Ecto neural progenitor cell (in vitro differentiated cells): ENCODE measurements at places on chromosomes 7 and 10.

GRCh38 chr10:47104151-47104605 is 192.9 kb downstream of the PTPN20 start:
- DNase-seq = peak; percentile 21

DNA sequence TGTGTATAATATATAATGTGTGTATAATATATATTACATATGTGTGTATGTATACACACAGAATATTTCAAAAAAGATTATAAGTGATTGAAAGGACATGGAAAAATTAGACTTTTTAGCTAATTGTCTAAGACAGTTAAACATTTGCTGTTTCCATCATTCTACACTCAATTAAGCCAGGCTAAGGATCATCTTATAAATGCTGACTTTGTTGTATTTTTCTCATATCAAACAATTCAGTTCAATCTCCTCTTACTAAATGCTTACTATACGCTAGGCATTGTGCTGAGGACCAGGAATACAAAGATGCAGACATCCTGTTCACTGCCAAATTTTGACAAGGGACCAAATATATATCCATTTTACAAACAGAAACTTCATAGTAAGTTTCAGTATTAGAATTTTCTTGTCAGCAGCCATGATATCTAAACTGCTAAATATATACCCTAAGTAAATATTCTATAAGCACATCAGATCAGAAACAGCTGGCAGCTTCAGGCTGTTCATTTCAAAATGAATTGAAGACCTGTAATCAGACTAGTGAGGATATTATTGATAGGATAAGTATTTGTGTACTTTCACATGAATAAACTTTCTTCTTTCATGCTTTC is 10.3 kb upstream of the LRRN3 start:
- DNase-seq = no peak

GRCh38 chr10:6009961-6010360 is 32.6 kb upstream of the IL15RA start:
- no peak for DNase-seq

GRCh38 chr10:119313644-119314043 is 106.3 kb downstream of the GRK5 start:
- no peak for DNase-seq

GRCh38 chr7:105849122-105849855 is 27.1 kb downstream of the ATXN7L1 start:
- DNase-seq = no peak

DNA sequence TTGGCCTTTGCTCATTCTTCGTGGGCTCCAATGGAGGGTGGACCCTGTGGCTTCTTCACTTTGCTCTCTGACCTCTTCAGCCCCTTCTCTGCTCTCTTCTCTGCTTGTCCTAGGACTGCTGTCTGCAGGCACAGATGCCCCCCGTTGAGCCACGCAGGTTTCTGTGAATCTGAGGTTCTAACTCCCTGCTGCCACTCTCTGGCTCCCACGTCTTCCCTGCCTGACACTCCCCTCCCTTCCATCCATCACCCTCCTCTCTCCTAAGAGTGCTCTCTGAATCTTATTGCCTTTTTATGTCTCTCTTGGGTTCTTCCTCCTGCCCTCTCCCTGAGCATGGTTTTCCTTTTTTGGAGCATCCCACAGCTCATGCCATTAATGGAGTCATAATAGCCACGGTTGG is 499.5 kb upstream of the GALNT17 start:
- DNase-seq = no peak

GRCh38 chr10:73743327-73743904 is 756 bp upstream of the SEC24C start:
- DNase-seq = no peak

GRCh38 chr10:48468866-48469511 is 135.9 kb downstream of the ARHGAP22 start:
- DNase-seq = peak; percentile 41

GRCh38 chr10:132006966-132007365 is 25.2 kb upstream of the BNIP3 start:
- no peak for DNase-seq

DNA sequence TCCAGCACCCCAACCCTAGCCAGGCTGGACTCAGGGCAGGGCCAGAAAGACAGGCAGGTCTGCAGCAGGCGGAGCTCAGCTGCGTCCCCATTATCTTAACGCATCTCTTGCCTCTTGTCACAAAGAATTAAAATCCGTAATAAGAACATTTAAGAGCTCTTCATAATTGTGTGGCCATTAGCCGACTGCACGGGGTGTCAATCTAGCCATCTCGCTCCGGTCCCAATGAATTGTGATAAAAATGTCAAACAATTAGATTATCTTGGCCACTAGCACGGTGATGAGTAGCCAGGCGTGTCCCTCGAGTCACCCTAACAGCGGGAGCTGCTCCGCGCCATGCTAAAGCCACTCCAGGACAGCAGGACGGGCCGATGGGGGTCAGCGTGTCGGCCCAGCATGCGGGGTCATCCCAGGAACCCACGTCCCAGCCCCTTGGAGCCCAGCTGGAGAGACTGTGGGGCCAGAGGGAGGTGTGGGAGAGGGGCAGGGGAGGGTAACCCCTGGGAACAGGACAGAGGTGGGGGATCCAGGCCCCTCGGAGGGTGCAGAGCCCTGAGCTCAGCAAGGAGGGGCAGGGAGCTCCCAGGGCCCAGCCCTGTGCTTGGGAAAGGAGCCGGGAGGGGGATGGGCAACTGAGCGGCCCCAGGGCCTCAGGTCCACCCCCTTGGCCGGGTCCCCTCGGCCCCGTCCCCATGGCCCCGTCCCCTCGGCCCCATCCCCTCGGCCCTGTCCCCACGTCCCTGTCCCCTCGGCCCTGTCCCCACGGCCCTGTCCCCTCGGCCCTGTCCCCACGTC is 17.7 kb upstream of the NKX6-2 start:
- no peak for DNase-seq

DNA sequence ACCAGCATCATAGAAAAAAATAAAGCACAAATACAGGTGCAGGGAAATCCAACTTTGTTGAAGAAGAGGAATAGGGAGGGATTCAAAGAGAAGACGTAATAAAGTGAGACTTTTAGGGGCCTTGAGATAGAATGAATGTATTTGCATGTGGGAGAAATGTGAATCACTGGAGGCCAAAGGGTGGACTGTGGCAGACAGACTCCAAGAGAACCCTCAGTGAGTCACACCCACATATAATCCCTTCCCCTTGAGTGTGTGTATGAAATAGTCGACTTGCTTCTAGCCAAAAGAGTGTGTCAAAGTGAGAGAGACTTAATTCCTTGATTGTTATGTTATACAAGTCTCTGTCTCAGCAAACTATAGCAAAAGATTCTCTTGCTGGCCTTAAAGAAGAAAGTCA is 101.3 kb upstream of the GHITM start:
- no peak for DNase-seq

DNA sequence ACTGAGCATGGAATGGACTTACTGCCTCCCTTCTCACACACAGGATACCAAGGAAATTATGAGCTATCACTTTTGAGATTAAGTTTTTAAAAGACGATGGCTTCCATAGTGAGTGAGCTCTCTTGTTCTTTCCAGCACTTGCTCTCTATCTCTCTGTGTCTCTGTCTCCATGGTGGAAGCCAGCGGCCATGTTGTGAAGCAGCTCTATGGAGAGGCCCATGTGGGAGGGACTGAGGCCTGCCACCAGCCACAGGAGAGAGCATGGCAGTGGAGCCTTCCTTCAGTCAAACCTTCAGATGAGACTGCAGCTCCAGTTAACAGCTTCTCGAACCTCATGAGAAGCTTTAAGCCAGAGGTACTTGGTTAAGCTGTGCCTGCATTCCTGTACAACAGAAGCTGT is 20.5 kb upstream of the PDIA4 start:
- DNase-seq = no peak

DNA sequence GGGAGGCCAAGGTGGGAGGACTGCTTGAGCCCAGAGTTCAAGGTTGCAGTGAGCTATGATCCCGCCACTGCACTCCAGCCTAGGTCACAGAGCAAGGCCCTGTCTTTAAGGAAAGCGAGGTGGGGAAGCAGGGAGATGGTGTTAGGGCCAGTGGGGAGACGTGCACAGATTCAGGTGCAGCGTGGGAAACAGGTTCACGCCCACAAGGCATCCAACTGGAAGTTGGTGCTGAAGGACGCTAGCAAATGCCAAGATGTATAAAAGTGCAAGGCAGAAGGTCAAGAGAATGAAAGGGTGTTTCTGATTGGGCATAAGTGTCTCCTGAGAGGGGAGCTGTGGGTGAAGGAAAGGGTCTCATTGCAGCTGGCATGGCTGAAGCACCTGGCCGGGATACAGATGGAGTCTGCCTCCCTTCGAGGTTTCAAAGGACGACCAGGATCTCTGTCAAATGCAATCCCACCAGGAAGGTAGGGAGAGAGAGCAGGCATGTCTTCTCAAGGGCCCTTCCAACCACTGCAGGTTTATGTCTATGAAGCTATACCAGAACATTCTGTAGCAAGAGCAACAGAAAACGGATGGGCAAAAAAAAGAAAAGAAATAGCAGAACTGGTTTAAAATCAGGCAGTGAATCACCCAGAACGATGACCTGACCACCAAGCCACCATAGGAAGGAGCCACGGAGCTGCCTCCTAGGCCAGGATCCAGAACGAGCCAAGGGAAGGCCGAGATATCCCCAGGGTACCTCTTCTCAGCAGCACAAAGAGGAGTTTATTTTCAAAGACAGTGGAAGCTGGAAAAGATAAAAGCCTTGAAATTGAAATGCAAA is 43.2 kb downstream of the GSDME start:
- DNase-seq = no peak

GRCh38 chr7:76397409-76398183 is 11.9 kb downstream of the SSC4D start:
- DNase-seq = peak; percentile 77

- no peak for DNase-seq
Observed at GRCh38 chr7:39651265-39651664, 27.9 kb downstream of the RALA start.

DNA sequence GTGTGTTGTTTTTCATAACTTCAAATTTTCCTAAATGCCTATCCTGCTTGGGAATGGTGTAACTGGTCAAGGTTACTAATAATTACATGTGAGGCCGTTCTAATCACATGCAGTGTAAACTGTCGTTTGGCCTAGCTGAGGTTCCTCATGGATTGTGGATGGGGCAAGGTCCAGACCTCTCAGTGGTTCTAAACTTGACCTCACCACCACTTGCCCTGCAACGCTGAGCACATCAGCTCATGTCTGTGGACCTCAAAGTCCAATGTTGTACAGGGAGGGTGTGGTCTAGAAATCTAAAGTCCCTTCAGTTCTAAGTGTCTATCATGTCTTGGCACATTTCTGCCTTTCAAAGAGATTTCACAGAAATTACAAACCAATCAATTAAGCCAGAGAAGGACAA is 15.6 kb downstream of the RBP3 start:
- DNase-seq = no peak

DNA sequence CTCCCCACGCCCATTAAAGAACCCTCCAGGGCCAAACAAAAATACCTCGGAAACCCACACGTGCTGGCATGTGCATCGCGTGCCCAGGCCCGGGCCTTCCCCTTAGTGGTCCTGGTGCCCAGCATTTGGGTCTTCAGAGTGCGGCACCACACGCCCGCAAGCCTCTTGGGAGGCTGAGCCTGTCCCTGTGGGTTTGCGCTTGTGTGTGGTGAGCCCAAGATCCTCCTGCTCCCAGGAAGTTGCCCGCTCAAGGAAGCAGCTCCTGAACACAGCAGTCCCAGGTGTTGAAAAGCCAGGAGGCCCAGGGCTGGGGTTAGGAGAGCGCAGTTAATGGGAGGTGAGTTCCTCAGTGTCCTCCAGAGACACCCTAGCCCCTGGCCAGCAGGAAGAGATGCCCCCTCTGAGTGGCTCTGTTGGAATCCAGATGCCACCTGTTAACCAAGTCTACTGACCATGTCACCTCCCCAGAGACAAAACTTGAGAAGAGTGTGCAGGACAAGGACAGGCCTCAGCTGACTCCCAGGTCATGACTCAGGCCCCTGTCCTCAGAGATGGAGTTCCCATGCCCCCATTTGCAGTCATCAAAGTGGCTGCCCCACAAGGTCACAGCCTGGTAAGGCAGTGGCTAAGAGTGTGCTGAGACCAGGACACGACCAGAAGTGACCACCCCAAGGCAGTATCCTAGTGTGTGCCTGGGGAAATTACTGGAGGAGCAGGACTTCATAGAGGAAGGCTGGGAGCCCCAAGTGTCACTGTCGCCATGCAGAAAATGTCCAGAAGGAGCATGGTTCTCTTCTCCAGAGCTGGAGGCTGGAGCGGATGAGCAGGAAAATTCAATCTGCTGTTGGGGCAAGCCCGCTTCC is 5.2 kb downstream of the FZD9 start:
- DNase-seq = no peak

DNA sequence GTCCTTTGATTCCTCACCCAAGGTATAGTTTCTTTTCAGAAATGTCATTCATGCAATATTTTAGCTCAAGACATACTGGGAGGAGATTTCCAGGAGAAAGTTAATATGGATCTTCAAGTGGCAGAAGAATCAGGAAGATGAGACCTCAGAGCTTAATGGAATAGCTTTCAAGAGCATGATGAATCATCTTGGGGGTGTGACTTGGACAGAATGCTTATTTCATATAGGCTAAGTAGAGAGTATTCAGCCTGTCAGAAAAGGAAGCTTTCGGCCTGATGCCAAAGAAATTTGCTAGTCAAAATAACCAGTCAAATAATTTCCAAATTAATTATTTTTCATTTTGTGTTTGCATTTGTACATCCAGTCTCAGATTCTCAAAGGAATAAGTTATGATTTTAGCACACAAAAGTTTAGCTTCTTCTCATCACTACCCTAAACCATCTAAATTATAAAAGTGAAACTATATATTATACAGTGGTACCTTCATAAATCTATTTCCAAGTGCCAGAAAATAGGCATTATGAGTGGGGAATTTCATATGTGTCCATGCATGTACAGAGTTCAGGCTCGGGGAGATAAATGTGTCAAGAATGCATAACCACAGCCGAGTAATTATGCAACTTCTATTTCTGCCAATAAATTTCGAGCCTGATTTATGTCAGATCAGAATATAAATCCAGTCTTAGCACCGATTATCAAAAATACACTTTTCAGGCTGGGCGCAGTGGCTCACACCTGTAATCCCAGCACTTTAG is 27.3 kb upstream of the CALD1 start:
- DNase-seq = no peak

- DNase-seq = no peak
Observed at GRCh38 chr7:146661929-146662328, 545.3 kb downstream of the CNTNAP2 start.

- peak; percentile 60 for DNase-seq
Observed at GRCh38 chr10:98696516-98696915, 249.8 kb upstream of the HPS1 start.

DNA sequence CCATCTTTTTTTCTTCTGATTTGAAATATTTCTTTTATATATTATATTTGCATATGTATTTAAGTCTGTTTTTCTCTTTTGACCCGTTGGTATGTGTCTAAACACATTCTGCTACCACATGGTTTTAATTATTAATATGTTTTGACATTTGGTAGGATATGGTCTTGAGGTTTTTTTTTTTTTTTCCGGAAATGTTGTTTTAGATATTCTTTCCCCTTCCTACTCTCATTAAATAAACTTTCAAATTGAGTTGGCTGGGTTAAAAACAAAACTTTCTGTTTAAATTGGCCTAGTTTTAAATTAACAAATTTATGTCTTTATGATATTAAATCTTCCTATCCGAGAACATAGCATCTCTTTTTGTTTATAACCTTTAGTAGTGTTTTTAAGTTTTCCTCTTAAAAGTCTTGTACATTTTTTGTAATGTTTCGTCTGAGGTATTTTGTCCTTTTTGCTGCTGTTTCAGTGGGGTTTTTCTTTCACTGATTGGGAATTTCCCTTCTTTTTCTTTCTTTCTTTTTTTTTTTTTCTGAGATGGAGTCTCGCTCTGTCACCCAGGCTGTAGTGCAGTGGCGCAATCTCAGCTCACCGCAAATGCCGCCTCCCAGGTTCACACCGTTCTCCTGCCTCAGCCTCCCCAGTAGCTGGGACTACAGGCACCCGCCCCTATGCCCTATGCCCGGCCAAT is 25.4 kb downstream of the STAM start:
- DNase-seq = no peak
